ENCODE measurements at places on chromosomes 2 and 18.

- no peak for DNase-seq
Measured at GRCh38 chr2:197278799-197279763, 31.5 kb downstream of the ANKRD44 start.

DNA sequence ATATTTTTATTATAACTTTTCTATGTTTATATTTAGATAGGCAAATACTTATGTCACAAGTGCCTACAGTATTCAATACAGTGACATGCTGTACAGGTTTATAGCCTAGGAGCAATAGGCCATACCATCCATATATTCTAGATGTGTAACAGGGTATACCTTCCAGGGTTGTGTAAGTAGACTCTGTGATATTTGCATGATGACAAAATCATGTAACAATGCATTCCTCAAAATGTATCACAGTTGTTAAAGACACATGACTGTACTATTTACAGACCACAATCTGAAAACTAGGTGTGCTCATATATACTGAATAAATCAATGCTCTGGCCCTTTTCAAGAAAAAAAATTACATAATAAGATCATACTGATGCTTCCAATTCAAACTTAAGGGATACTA is 433.2 kb upstream of the RGPD4 start:
- DNase-seq: no peak

- DNase-seq: no peak
Measured at GRCh38 chr2:98460573-98461497, 16.2 kb downstream of the INPP4A start.

- no peak for DNase-seq
Measured at GRCh38 chr2:196565982-196566381, 73.5 kb upstream of the CCDC150 start.

DNA sequence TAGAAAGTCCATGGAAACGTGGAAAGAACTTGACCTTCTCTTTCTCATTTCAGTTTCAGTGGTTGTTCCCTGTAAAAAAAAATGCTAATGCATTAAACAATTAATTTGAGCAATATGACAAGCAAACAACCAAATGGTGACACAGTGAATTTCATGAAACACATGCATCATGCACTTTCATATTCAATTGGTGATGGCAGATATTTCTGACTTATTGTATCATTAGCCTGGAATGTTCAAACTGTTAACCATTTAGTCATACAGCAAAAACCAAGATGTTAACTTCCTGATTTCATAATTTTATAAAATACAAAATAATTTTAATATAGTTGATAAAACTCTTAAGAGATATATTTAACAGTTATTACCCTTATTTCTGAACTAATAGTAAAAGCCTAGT is 85.5 kb downstream of the SCN1A start:
- DNase-seq: no peak

DNA sequence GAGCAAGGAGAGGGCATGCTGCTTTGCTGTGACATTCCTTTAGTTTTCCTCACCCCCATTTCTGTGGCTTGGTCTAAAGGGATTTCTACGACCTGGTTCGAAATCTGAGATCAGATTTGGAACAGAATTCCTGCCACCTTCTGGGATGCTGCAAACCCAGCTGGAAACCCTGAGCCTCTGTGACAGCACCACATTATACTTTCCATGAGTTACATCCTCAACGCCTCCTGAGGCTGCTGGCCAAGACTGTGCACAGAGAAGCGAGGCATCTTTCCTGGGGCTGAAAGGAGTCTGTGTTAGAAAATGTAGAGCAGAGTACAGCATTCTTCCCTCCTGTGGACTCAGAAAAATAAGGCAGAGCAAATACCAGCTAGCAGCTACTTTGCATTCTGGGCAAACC is 138.1 kb upstream of the CHAC2 start:
- DNase-seq: no peak

- DNase-seq: no peak
Measured at GRCh38 chr2:191740016-191740419, 62.1 kb downstream of the NABP1 start.

Data from AG10803 (cell line).